ENCODE measurements at places on chromosomes 6 and 20. TPM values are rescaled to one million over a fixed set of nuclear protein-coding genes. Genes with fewer than 3 reads are reported as not detected.

The TNNC2 gene
- 1.00 TPM for total RNA-seq

The ERVFRD-1 gene
- not detected for total RNA-seq

The PRSS16 gene
- total RNA-seq: 0.28 TPM

The HLA-DRB5 gene
- total RNA-seq: not detected

The KCNK15 gene
- 0.28 TPM for total RNA-seq

The SLC22A7 gene
- not detected for total RNA-seq

The GHRH gene
- total RNA-seq: not detected

The RPRD1B gene
- 15.6 TPM for total RNA-seq

The CHMP4B gene
- 28.4 TPM for total RNA-seq

The MCHR2 gene
- total RNA-seq: not detected

The ANKRD66 gene
- total RNA-seq: not detected

The CLPSL2 gene
- total RNA-seq: not detected

The MMP24 gene
- 0.14 TPM for total RNA-seq

The KHDRBS2 gene
- not detected for total RNA-seq

The NINL gene
- 10.3 TPM for total RNA-seq

The RUNX2 gene
- 1.8 TPM for total RNA-seq

The CABLES2 gene
- total RNA-seq: 0.74 TPM

The TBXT gene
- total RNA-seq: not detected

The DEFB110 gene
- not detected for total RNA-seq

The PIM1 gene
- 44.7 TPM for total RNA-seq

All from smooth muscle cell of bladder (primary cell).